GM12878 (cell line): ENCODE measurements at places on chromosomes 5 and 9. TPM values are rescaled to one million over a fixed set of nuclear protein-coding genes. Genes with fewer than 3 reads are reported as not detected.
A peak's percentile ranks its signal among the peaks of the same experiment; 100 is the strongest.

DNA sequence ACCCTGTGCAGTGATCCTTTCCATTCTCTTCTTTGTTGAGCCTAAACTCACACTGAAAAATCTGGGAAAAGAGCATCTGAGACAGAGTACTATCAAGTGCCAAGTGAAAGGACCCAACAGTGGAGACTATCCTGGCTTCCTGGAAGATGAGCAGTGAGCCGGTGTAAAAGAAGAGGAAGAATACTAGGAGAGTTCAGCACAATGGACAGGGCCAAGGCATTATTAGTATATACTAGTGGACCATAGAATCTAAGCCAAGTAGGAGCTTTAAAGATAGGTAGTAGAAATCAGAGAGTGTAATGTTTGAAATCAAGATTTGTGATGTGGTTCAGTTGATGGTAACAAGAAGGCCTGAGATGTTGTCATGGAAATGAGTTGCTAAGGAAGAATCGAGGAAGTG lies 140.8 kb downstream of the CAMK4 start:
- H3K27ac ChIP-seq, result no peak overlapping the region
- H3K27me3 ChIP-seq, result no peaks in the 10 kb centered on the region
- peaks cover 8% of the 10 kb centered on the region; the same call in 1 of the 2 replicates for H3K36me3 ChIP-seq
- no peak overlapping the region for H3K4me3 ChIP-seq

DNA sequence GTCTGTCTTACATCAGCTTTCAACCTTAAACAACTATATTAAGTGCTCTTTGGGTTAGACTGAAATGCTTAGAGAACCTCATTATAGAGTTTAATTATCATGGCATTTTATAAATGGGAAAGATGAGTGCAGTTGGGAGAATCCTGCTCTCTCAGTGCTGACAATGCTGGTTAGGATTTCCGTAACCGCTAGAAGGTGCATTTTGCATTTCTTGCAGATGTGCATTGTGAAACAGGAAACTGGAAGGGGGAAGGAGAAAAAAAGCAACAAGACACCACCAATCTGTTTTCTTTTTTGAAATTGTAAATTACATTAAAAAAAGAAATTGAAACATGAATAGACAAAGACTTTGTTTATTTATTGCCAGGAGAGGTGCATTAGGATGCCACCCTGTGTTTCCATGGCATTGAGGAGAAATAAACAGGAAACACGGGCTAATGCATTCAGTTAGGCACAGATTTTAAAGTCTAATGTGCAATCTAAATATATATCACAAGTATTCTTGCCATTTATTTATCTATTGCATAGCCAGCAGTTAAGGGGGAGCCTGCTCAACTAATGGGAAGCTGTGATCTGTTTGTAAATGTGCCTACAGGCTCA lies 478.9 kb downstream of the PSAT1 start:
- no peaks in the 10 kb centered on the region for H3K4me1 ChIP-seq
- no peak overlapping the region for H3K4me3 ChIP-seq
- no peak for DNase-seq
- no peak overlapping the region for H3K27ac ChIP-seq

CTSV gene
- total RNA-seq, result 0.21 and 0.36 TPM in 2 replicates

GRCh38 chr5:77630114-77630680 lies 8.3 kb downstream of the OTP start:
- H3K4me3 ChIP-seq, result peak overlapping the region; percentile 76
- H3K36me3 ChIP-seq, result no peaks in the 10 kb centered on the region
- H3K4me1 ChIP-seq, result no peaks in the 10 kb centered on the region; the same call in 1 of the 2 replicates
- no peak for DNase-seq

DNA sequence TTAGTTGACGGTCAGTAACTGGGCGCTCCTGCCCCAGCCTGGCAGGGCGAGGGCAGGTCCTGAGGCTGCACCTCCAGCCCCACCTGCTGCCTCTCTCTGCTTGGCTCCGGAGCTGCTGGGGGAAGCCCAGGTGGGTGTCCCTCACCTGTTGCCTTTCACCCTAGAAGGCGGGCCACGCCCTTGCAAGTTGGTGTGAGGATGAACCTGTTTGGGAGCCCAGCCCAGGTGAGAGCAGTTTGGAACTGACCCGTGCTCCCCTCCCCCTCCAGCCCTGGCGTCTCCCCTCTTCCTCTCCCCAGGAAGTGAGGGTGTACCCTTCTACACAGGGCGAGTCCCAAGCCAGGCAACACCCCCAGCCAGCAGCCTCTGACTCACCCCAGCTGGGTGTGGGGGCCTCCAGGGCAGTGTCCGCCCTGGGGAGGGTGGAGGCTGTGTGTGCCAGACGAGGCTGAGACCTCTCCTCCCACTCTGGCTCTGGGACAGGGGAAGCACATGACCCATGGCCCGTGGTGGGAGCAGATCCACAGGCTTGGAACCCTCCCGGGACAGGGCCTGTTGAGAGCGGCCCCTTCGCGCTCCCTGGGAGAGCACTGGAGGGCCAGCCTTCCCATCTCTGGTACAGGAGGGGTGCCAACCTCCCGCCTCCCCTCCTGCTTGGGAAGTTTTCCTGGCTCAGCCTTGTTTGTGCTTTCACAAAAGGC lies 10.4 kb downstream of the LRRC8A start:
- peaks cover 14% of the 10 kb centered on the region for H3K36me3 ChIP-seq
- H3K4me3 ChIP-seq, result no peak overlapping the region
- no peak for DNase-seq
- H3K4me1 ChIP-seq, result no peaks in the 10 kb centered on the region
- H3K27ac ChIP-seq, result no peak overlapping the region

GRCh38 chr5:78730300-78731094 lies 81.9 kb upstream of the LHFPL2 start:
- H3K27ac ChIP-seq, result peak overlapping the region; percentile 50
- no peaks in the 10 kb centered on the region for H3K36me3 ChIP-seq
- no peak overlapping the region for H3K4me3 ChIP-seq
- H3K27me3 ChIP-seq, result no peaks in the 10 kb centered on the region
- H3K4me1 ChIP-seq, result peaks cover 66% of the 10 kb centered on the region
- no peak for DNase-seq

- peaks cover 30% of the 10 kb centered on the region for H3K4me1 ChIP-seq
- H3K4me3 ChIP-seq, result no peak overlapping the region
- DNase-seq, result no peak
- H3K36me3 ChIP-seq, result no peaks in the 10 kb centered on the region
- peak overlapping the region; percentile 86 for H3K27ac ChIP-seq
- no peaks in the 10 kb centered on the region for H3K27me3 ChIP-seq
Observed at GRCh38 chr5:173885475-173886010, 2.6 kb upstream of the CPEB4 start.

PRUNE2 gene
- total RNA-seq, result 0.23 and 0.61 TPM in 2 replicates

DNA sequence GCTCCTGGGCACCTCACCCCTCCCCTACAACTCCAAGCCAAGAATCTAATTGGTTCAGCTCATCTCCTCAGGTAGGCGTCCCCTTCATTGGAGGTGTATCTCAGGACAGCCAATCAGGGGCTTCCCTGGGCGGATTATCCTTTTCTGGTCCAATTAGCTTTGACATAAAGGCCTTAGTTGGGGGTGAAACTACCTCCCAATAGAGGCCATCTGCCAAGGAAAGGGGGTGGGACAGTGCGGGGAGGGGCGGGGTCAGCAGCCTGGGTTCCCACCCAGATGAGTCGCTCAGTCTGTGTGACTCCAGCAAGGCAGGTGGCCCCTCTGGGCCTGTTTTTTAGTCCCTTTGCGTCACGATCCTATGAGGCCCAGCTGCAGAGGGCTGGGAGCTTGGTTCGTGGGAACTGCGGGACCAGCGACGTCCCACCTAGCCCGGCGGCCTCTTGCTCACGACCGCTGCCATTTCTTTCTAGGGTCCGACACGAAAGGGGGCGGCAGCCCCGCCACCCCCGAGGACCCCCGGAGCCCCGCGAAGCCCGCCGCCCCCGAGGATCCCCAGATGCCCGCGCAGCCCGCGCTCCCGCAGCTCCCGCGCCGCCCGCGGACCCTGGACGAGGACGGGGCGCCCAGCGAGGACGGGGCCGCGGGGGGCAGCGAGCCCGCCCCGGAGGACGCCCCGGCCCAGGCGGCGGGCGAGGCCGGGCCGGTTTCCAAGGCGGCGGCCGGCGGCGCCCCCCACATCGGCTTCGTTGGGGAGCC lies 8.9 kb downstream of the PRRT1B start:
- no peak overlapping the region for H3K4me3 ChIP-seq
- DNase-seq, result no peak
- no peak overlapping the region for H3K27ac ChIP-seq
- H3K4me1 ChIP-seq, result no peaks in the 10 kb centered on the region
- H3K27me3 ChIP-seq, result no peaks in the 10 kb centered on the region
- no peaks in the 10 kb centered on the region for H3K36me3 ChIP-seq

GRCh38 chr5:97056263-97056662 lies 86.1 kb downstream of the LIX1 start:
- no peak for DNase-seq
- no peaks in the 10 kb centered on the region for H3K36me3 ChIP-seq
- no peak overlapping the region for H3K27ac ChIP-seq
- H3K27me3 ChIP-seq, result no peaks in the 10 kb centered on the region

CD180 gene
- 5.4 TPM in 2 replicates for total RNA-seq

- no peak overlapping the region for H3K27ac ChIP-seq
- H3K4me3 ChIP-seq, result no peak overlapping the region
- DNase-seq, result no peak
Observed at GRCh38 chr5:44546286-44546685, 157.1 kb upstream of the FGF10 start.

- H3K4me1 ChIP-seq, result no peaks in the 10 kb centered on the region
- H3K27me3 ChIP-seq, result no peaks in the 10 kb centered on the region; the same call in 1 of the 2 replicates
- DNase-seq, result no peak
- H3K36me3 ChIP-seq, result no peaks in the 10 kb centered on the region
- no peak overlapping the region for H3K4me3 ChIP-seq
- no peak overlapping the region for H3K27ac ChIP-seq
Observed at GRCh38 chr5:58498340-58498942, 7.2 kb downstream of the GAPT start.

PCDHB4 gene
- not detected in 2 replicates for total RNA-seq

PCDHA13 gene
- total RNA-seq, result not detected in 2 replicates

PCDHA3 gene
- not detected in 2 replicates for total RNA-seq

UNC13B gene
- 0.15 and 0.19 TPM in 2 replicates for total RNA-seq

- H3K4me1 ChIP-seq, result no peaks in the 10 kb centered on the region
- no peak overlapping the region for H3K27ac ChIP-seq
- H3K4me3 ChIP-seq, result no peak overlapping the region
Observed at GRCh38 chr5:171681677-171682076, 103.9 kb upstream of the SMIM23 start.

- no peak overlapping the region for H3K4me3 ChIP-seq
- no peaks in the 10 kb centered on the region for H3K27me3 ChIP-seq
- no peaks in the 10 kb centered on the region for H3K36me3 ChIP-seq
- DNase-seq, result no peak
- no peaks in the 10 kb centered on the region for H3K4me1 ChIP-seq
Observed at GRCh38 chr9:70883963-70884793, 237.2 kb downstream of the TRPM3 start.

ELOVL7 gene
- total RNA-seq, result 0.95 and 1.1 TPM in 2 replicates

CHMP5 gene
- total RNA-seq, result 50.6 and 56.7 TPM in 2 replicates

DNA sequence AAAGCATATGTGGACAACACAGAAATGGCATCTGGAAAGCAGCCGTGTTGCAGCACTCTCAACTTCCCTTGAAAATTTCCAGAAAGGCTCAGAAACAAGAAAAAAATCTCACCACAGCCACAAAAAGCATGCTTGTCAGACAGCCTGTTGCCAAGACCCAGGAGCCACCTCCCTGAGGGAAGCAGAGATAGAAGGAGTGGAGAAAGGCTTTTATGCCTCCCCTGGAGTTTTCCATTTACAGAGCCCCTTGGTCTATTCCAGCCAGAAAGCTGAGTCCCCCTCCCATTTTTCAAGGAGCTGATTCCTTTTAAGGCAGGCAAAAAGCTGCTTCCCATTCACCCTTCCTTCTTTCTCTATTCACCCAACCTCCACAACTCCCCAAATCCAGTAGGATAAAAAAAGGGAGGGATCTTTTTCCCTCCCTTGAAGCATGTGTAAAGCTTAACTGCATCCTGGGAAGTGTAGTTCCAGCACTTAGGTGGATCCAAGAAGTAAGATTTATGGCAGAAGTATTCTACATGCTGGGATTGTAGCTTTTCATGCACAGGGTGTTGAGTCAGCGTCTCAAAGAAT lies 37.1 kb upstream of the PALM2AKAP2 start:
- no peak overlapping the region for H3K27ac ChIP-seq
- H3K4me3 ChIP-seq, result no peak overlapping the region
- H3K4me1 ChIP-seq, result no peaks in the 10 kb centered on the region
- no peaks in the 10 kb centered on the region for H3K36me3 ChIP-seq

DNA sequence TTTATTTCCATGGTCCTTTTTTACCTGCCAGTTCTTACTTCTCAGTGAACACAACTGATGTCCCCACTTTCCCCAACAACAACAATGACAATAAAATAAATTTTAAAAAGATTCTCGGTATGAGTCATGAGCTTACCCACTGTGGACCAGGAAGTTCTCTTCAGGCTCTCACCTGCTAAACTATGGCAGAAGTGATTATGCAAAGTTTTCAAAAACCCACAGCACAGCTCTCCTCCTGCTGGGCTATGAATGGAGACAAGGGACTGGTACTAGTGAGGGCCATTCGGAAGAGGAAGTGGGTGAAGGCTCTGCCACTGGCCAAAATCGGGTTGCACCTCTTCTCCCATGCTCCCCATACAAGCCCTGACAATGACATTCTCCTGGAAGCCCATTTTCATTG lies 429.4 kb downstream of the PIK3R1 start:
- no peak overlapping the region for H3K4me3 ChIP-seq
- peak; percentile 83 for DNase-seq
- no peaks in the 10 kb centered on the region for H3K36me3 ChIP-seq
- no peaks in the 10 kb centered on the region for H3K27me3 ChIP-seq
- H3K4me1 ChIP-seq, result peaks cover 13% of the 10 kb centered on the region; the same call in 1 of the 2 replicates

GRCh38 chr9:94922691-94923107 lies 196.2 kb downstream of the AOPEP start:
- H3K27me3 ChIP-seq, result no peaks in the 10 kb centered on the region
- H3K4me3 ChIP-seq, result no peak overlapping the region
- H3K36me3 ChIP-seq, result no peaks in the 10 kb centered on the region

VCAN gene
- 12.3 and 15.2 TPM in 2 replicates for total RNA-seq

DNA sequence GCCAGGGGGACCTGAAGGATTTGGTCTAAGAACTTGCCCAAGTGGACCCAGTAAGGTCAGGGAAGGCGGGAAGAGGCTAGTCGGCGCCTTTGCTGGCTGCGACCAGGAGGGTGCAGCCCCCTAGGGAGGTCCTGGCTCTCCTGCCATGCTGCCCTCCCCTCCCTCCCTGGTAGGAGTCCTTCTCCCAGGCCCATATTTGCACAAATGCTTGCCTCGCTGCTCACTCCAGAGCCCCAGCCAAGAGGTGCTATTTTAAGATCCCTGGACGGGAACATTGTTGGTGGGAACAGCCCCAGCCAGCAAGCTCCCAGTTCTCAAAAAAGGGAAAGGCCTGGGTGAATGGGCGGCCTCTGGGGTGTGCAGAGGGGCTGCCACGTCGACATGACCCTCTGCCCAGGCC lies 4.3 kb upstream of the IL17B start:
- H3K4me1 ChIP-seq, result no peaks in the 10 kb centered on the region
- DNase-seq, result no peak
- no peak overlapping the region for H3K27ac ChIP-seq
- H3K27me3 ChIP-seq, result peaks cover under 1% of the 10 kb centered on the region
- no peaks in the 10 kb centered on the region for H3K36me3 ChIP-seq
- no peak overlapping the region for H3K4me3 ChIP-seq

- H3K36me3 ChIP-seq, result no peaks in the 10 kb centered on the region
- H3K27me3 ChIP-seq, result no peaks in the 10 kb centered on the region
- H3K27ac ChIP-seq, result no peak overlapping the region
- DNase-seq, result no peak
Observed at GRCh38 chr5:178439493-178440180, 150.6 kb downstream of the COL23A1 start.

CTXN3 gene
- not detected in 2 replicates for total RNA-seq
